GDM1 (cell line): ENCODE measurements at places on chromosomes 13 and 19.
A peak's percentile ranks its signal among the peaks of the same experiment; 100 is the strongest.

GRCh38 chr19:2356036-2356646 is 3.9 kb upstream of the TMPRSS9 start:
- DNase-seq: no peak

GRCh38 chr19:37551129-37551993 is 43.2 kb downstream of the ZNF571 start:
- DNase-seq: no peak

DNA sequence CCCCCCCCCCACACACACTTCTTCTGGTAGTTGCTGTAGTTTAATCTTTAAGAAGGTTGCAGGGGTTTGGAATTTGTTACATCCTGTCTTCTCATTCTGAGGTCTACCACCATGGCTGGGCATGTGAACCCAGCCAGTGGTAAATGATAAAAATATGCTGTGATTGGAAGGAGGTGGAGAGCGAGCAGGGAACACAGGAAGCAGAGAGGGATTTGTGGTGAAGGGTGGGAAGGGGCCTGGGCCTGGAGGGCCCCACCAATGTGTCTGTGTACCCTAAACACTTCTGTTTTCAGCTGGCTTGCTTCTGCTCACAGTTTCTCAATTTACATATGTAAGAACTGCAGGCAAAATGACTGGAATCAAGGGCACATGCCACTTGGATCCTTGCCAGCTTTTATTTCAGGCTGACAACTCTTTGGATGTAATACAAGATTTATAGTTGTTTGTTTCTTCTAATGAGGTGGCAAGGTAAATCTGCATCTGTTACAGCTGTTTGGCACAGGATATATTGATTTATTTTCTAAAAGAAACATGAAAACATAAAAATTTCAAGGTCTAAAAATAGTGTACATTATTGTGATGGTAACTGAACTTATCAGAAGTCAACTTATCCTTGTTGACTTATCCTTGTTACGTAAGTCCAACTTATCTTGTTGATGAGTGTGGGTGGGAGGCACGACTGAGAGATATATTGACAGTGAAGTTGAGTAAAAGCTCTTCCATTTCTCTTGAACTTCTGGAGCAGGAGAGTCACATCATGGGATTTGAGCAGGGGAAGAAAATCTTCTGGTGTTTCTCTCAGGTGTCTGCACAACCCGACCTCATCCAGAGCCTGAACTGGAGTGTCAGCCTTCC is 313.2 kb downstream of the SHISA2 start:
- DNase-seq: no peak

GRCh38 chr19:5864725-5865486 is 5.4 kb downstream of the FUT5 start:
- no peak for DNase-seq

DNA sequence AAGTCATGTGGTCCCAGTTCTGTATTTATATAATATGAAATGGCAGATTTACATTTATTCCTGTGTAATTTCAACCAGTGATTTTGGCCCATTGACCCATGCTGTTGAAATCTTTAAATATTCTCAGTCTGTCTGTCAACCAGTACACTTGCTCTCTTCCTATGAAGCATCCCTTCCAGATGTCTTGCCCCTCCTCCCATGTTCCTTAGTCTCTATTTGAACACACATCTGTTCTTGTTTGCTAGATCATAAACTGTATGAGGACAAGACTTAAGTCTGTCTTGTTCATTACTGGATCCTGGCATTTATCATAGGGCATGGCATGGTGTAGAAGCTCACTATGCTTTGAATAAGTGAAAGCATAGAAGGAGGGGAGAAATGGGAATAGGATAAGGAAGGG is 34.9 kb downstream of the STARD13 start:
- DNase-seq: no peak

- DNase-seq: no peak
These were observed 922 bp downstream of the EBPL start for GRCh38 chr13:49690133-49690994.

- DNase-seq: peak; percentile 16
These were observed 25.0 kb downstream of the GRIN2D start for GRCh38 chr19:48418317-48419064.

- DNase-seq: no peak
These were observed 349.0 kb downstream of the TBC1D4 start for GRCh38 chr13:75132701-75133695.

- DNase-seq: peak; percentile 4
These were observed 355.2 kb downstream of the KCNRG start for GRCh38 chr13:50370303-50370950.

- peak; percentile 91 for DNase-seq
These were observed 10.4 kb upstream of the JUND start for GRCh38 chr19:18291590-18292461.

DNA sequence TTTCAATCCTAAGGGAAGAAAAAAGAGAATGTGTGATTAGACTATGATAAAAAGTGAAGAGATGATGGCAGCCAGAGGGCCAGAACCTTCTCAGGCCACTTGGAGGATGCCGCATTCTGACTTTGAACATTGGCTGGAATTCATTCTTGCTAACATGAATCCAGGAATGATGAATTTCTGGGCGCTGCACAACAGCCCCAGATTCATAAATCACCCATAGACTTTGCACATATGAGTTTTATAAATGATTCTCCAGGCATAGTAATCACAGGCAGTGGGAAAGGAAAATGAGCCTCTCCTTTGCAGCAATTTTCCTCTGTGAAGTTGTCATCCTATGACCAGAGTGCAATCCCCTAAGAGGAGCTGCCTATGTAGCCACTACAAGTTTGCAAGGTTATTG is 555.4 kb downstream of the KCTD12 start:
- no peak for DNase-seq

- no peak for DNase-seq
These were observed 13.1 kb downstream of the MAST3 start for GRCh38 chr19:18110609-18111232.

DNA sequence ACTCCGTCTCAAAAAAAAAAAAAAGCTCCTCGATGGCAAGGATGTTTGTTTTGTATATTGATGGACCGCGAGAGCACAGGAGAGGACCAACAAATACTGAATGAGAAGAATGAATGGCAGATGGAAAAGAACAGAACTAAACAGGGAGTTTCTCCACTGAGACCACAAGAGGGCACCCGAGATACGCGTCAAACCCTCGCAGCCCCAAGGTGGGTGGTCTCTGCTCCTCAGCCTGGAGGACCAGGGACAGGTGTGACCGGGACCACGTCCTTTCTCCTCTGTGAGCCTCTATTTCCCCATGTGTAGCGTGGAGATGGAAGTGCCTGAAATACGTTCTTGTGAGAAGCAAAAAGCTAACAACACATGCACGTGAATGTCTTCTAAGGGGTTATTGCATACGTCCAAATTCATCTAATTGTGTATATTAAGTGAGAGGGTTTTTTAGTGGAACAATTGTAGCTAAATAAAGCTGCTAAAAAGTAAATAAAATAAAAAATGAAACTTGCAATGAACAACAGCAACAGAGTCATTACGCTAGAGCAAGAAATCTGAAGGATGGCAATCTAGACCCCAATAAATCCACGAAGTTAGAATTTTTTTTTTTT is 8.3 kb upstream of the CDC42EP5 start:
- DNase-seq: peak; percentile 30

DNA sequence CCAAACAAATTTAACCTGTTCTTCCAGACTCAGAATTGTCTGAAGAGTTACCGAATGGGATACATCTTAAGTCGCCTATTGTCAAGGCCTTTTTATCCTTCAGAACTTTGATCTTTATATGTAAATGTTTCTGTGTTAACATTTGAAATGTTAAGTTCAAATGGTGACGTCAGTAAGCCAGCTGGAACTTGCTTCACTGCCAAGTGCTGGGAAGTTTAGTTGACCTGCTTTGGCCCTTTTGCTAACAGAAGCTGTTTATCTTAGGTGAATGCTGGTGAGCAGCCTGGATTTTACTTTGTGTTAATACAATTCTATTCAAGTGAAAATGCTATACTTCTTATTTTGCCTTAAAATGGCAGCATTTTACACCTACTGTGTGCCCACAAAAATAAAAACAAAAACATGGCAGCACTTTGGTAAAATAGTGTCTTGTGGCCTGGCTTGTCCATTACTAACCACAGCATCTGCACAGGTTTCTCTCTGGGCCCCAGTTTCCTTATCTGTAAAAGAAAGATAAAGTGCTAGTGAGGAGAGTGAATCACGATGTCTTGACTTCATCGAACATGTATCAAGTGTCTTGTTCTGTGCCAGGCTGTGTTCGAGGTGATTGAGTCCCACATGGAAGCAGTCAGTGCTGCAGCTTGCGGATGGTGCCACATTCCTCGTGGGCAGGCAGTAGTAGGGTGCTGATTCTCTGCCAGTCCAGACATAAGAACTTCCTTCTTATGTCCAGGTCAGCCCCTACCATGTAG is 2.2 kb downstream of the NAXD start:
- DNase-seq: no peak

DNA sequence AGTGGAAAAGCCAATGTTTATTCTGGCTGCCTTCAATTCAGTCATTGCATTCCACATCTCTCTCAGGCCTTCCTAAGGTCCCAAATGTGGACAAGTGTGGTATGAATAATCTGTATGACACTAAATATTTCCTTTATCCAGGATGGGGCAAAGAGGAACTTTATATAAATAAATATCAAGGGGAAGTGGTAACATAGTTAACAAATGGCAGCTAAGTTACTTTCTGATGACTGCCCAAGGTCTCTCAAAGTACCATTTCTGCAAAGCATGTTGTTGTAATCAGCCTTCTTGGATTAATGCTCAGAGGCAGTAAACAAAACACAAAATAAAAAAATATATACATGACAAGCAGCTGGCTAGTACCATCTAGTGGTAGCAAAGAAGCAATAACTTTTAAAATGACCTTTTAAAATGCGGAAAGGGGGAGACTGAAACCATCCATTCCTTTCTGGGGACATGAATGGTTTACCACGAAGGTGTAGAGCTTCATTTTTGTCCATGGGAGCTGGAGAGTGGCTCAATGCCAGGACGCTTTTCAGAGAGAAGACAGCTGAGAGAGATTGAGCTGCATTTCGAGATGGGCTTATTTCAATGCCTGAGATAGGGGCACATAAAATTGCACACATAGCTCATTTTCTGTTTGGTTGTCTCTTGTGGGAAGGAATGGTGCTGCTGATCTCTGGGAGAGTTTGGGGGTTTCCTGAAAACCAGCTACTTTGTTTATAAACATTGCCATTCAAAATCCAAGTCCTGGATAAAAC is 259.2 kb downstream of the RFC3 start:
- no peak for DNase-seq

GRCh38 chr13:24625870-24626849 is 54.0 kb upstream of the ATP12A start:
- DNase-seq: no peak

DNA sequence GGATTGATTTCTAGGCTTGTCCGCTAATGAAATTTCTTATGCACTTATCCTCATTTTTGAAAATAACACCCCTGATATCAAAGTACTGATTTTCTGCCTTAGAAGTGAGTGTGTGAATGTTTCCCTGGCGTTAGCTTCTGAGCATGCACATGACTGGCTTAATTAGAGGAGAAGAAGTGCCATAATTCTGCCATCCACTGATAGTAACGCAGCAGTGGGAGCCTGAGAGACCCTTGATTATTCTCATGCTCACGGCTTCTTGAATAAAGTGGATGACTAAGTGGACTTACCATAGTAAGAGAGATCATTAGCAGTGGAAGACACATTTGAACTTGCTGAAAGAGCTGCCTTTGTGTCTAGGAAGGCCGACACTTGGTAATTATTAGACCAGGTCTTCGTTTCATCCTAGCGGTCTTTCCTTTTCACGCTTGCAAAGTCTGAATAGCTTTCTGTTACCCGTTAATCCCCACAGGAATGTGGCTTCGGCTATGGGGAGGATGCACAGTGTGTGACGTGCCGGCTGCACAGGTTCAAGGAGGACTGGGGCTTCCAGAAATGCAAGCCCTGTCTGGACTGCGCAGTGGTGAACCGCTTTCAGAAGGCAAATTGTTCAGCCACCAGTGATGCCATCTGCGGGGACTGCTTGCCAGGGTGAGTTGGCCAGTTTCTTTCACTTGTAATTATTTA is 45.3 kb downstream of the TNFRSF19 start:
- DNase-seq: no peak

DNA sequence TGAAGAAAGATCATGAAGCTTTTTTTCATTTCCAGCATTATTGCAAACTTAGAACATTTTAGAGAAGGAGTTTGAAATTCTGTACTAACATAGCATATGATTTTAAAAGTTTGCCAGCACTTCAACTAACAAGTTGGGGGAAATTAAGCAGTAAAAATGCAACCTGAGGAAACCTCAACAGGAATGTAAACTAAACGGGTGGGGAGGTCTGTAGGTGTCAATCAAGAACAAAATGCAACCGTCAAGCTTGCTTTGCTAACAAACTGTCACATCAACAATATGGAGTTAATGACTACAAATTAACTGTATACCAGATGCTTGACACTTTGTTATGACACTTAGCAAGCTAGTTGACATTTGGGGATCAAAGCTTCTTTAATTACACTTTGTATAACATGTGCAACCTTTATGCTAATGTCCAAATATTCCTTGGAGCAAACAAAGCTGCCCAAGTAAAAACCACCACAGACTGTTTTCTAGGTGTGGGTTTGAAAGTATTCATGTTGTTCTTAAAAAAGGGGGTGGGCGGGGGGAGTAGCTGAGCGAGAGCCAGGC is 52.1 kb downstream of the DACH1 start:
- DNase-seq: no peak

GRCh38 chr13:20902438-20903163 is at the start of gene XPO4:
XPO4 (minus strand) TSS chr13:20902746; CDS start chr13:20902738, 8 bp downstream.
- peak; percentile 90 for DNase-seq

DNA sequence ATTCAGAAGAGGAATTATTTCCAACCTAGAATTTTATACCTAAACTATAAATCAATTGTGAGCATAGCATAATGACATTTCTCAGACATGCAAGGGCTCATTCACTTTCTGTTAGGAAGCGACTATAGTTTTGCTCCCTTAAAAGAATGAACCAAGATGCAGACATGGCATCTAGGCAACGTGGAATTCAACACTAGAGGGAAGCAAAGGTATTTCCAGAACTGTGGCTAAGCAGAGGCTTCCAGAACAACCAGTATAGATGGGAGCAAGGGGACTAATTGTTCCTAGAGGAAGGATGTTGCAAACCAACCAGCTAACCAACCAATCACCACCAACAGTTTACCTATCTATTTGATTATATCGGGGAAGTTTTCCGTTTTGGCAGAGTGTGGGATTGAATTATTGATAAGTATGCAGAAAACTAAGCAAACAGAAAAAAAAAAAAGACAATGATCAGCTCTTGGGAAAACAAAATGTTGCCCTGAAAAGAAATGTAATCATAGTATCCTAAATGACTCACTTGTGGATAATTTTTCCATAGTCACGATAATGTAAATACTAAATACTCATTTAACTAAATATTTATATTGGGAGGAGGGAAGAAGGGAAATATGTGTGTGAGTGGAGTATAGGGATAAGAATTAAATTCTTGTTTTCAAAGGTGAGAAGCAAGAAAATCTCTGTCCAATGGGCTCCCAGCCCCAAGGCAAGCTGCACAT is 21.1 kb downstream of the ARL11 start:
- DNase-seq: no peak

DNA sequence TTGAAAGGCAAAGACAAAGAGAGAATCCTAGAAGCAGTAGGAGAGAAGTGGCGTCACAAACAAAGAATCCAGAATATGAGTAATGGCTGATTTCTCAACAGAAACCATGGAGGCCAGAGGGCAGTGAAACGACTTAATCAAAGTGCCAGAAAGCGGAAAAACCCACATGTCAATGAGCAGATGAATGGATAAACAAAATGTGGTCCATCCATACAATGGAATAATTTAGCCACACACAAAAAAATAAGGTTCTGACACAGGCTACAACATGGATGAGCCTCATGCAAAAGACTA is 52.2 kb upstream of the RANBP3 start:
- no peak for DNase-seq
